Stimulated activated CD4-positive, alpha-beta T cell treated with anti-CD3 and anti-CD28 coated beads, Interleukin-1b, Interleukin-23, amount 100 ng/mL, for 4 hours (primary cell): ENCODE measurements at places on chromosomes 12 and 14.

DNA sequence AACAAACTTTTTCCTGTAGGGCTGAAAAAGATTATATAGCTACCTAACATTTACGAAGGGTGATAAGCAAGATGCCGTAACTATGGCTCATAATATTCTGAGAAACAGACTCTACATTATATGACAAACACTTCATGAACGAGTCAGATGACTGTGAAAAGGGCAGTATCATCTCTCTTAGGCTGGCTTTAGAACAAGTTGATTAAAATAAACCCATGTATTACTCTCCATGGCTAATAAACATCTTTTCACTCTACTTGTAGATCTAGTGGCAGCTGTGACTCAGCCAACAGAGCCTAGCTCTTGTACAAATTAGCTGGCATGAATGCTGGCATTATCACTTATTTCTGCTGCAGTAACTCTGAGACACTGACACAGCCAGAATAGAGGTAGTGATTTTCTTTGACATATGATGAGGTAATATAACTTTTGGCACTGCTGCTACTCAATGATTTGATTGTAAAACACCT, 47.1 kb downstream of the SLC2A13 start:
- DNase-seq: no peak

DNA sequence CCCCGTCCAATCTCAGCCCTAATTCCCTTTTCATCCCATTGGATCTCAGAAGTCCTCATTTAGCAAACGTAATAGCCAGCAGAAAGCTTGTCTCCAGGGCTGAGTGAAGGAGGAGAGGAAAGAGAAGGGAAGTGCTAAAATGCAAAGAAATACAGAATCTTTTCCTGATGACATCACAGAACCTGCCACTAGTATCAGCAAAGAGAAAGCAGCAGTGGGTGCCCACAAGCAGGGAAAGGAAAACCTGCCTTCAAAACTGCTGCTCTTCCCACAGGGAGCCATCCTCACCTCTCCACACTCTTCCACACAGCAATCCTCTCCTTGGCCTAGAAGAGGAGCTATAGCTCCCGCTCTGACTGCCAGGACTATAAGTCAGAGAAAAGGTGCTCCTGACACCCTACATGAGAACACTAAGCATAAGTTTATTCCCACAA, 11.3 kb downstream of the MED13L start:
- no peak for DNase-seq

DNA sequence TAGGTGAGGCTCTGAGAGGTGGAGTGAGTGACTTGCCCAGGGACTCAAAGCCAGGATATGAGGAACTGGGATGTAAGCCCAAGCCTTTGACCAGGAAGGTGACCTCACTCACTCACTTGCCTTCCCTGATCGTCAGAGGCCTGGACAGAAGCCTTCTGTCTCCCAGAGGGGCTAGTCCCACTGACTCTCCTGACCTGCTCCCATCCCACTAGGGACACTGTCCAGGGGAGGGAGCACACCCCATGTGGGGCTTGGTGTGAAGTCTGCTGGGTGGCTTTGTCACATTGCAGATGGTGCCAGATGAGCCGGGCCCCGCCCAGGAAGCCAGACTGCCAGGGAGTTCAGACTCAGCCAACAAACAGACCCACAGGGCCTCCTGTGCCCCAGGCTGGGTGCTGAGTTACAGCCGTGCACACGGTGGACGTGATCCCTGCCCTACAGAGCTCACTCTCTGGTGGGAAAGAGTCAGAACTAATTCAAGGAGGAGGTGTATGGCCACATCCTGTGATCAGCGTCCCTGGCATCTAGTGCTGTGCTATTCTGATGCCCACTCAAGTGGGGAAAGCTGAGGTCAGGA, 28.3 kb downstream of the MMAB start:
- no peak for DNase-seq

DNA sequence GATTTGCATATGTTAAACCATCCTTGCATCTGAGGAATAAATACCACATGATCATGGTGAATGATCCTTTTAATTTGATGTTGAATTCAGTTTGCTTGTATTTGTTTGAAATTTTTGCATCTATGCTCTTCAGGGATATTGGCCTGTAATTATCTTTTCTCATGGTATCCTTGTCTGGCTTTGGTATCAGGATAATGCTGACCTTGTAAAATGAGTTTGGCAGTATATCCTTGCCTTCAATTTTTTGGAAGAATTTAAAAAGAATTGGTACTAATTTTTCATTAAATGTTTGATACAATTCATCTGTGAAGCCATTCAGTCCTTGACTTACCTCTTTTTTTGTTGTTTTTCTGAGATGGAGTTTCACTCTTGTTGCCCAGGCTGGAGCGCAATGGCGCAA, 85.2 kb downstream of the E2F7 start:
- DNase-seq: no peak

GRCh38 chr12:57214398-57214781, 2.2 kb upstream of the NXPH4 start:
- DNase-seq: peak; percentile 57

DNA sequence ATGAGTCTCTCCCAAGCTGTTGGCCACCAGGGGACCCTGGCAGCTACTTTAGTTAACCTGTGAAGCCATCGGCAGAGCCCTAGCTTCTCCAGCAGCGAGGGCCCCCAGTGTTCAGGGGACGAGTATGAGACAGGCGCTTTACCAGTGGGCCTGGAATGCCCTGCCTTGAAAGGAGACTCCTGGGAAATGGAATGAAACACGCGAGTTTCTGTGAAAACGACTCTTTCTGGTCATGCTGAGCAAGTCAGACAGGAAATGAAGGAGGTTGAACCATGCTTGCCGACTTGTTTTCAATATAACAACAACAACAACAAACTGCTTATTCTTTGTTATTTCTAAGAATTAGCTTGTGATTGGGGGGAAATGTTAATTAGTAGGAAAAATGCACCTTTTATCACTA, 42.9 kb downstream of the SFSWAP start:
- no peak for DNase-seq

DNA sequence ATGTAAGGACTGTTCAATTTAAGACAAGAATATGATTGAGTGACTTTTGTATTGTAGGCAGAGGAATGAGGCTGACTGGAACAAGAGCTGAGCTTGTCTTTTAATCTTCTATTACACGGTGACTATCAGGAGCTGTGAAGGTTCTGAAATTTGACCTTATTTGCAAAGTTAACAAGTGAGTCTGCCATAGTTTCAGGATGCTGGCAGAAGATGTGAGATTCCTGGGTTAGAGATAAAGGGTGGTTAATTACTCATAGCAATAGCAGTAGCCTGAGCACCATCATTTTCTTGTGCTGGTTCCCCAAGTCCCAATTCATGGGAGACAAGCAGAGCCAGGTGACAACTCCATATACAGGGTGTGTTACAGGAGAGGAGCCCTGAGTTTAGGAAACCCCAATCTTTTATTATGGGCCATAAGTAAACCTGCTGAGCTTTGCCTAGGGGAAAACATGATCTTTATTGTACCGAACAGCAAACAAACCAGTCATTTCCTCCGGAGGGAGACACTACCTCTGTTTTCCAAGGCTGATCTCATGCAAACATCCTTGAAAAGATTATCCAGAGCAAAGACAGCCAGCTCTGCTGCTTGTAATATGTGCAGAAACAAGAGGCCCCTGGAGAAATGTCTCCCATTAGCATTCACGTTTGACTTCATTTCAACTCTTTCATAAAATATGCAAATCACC, 51.7 kb upstream of the DDX11 start:
- no peak for DNase-seq

DNA sequence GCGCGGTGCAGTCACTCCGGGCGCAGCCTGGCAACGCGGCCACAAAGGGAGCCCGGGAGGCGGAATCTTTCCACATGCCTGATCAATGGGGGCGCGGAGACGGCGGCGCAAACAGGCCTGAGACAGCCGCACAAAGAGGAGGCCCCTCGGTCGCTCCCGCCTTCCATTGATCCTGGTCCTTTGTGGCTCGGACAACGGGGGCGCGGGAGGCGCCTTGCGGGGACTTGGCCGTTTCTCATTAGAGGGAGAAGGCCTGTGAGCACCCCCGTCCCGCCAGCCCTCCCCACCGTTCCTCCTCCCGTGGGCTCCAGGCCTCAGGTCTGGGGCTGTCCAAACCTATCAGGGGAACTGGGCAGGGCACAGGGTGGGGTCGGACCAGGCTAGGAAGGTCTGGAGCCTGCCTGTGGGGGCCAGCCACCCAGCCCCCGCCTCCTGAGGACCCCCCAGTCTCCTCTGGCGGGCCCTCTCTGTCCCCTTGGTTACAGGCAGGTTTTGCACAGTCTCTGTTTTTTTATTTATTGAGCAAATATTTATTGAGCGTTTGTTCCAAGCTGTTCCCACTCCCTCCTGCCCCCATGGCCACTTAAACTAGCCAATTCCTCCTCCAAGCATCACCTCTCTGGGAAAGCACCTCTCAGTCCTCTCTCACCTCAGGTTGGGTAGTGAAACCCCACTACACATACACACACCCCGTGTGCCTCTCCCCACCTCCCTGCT, 29.0 kb upstream of the MSI1 start:
- DNase-seq: no peak

DNA sequence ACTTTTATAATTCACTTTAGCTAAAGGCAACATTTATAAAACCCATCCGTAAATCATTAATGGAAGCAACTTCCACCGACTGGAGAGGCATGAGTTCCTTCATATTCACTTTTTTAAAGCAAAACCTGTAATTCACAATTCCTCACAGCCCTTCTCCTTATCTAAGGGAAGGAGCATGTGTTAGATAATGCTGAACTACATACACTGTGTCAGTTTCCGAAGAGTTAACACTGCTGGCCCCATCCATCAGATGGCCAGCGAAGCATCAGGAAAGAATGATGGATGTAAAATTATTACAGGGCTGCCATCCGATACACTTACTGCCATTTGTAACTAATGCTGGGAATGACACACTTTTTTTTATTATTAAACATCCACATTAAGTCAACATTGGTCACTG, 392.8 kb downstream of the SOX5 start:
- DNase-seq: no peak
